Hippocampal formation (tissue), 2 donors: ENCODE measurements at places on chromosomes 3 and 15.

- DNase-seq: no peak
These were observed 56.4 kb downstream of the TRIM69 start for GRCh38 chr15:44792715-44793114.

GRCh38 chr3:129592381-129593131, 13.9 kb downstream of the PLXND1 start:
- no peak for DNase-seq

DNA sequence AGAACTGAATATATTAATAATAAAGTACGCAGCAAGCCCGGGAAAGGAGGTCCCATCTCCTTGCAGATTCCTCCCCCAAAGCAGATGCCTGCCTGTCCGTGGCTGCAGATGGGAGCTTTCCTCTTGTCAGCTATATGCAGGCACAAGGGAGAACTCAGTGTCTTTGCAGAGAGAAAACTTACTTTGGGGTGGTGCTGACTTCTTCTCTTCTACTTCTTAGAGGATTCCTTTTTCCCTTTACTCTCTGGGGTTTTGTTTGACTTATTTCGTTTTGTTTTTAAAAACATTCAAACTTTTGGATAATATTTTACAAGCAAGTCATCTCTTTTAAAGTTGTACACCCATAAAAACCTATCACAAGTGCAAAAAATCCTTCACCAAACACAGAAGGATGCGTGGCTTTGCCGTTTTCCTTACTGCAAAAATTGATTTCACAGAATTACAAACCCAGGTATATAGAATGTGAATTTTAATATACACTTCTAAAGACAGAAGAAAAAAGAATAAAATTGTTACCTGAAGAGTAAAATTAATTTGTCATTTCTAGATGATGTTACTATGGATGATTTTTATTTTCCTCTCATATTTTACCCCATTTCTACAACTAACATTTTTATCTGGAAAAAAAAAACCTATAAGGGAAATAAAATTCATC, 65.3 kb upstream of the IGF1R start:
- DNase-seq: no peak

DNA sequence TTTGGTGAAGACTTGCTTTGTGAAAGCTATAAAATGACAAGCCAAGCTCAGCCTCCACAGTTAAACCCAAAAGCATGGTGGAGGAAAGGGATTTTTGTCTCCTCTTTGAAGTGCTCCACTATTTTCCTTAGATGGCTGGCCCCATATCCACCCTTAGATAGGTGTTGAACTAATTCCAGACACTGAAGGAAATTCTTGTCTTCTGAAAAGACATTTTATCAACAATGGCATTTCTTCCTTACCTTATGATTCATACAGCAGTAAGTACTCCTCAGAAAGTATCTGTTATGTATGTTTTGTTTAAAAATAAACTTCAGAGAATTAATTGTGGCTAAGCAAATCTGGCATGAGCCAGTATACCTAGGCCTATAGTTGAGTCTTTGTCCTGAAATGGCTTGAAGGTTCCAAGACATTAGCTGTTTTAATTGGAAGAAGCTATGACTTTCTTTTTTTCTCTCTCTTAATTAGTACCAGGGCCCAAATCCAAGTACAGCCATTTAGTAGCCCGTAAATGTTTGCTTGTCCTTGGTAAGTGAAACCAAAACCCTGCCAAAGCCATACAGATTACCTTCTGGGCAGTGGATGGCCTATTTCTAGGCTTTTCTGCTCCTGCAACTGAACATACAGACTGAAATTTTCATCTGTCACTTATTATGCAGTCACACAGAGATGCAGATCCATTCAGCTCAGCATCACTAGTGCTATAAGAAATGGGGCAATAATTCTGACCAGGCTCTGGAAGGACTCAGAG, 5.1 kb upstream of the BFSP2 start:
- no peak for DNase-seq

GRCh38 chr15:78209646-78210348, 24.6 kb downstream of the ACSBG1 start:
- no peak for DNase-seq

DNA sequence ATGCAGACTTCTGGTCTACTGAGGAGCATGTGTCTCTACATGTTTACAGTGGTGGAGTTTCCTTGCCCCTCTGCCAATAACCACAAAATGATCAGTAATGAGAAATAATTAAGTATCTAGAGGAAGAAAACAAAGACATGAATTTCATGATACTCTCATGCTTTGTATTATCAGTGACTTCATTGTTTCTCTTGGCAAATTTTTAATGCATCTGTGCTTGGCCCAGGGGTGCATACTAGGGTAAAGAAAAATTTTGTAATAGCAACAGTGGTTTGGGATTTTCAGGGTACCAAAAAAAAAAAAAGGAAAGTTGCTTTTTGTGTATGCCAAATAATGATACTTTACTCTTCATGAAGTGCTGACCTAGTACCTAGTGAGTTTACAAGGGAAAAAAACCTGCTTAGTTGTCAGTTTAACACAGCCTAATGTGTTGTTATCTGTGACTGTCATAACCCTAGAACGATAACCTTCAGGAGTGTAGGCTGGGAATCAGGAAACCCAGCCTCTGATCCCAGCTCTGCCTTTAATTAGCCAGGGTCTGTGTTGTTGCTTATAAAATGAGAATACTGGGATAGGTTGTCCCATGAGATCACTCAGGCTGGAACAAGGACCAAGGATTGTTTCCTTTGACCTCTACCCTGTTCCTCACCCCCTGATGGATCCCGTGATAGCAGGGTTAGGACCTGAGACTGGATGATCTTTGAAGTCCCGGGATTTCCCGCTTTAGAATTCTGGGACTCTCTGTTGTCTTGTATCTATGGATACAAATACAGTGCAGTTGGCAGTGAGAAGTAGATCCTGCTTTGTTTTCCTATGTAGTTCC, 117.5 kb downstream of the CMSS1 start:
- no peak for DNase-seq

GRCh38 chr3:156630081-156630772, 44.2 kb upstream of the TIPARP start:
- no peak for DNase-seq

GRCh38 chr3:158347966-158348365, 223.0 kb upstream of the MLF1 start:
- DNase-seq: no peak

GRCh38 chr15:29070471-29071231, 184.9 kb downstream of the APBA2 start:
- peak; percentile 61 for DNase-seq

DNA sequence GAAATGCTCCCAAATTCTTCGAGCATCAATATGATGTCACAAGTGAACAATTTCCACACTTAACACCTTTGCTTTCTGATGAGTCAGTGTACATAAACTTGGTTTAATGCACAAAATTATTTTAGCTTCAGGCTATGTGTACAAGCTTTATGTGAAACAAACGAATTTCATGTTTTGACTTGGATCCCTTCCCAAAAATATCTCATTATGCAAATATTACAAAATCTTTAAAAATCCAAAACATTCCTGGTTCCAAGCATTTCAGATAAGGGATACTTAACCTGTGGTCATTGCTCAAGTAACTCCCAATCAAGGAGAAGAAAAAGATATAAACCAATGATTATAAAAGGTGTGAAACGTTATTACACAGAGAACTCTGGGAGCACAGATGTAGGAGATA, 25.2 kb downstream of the RAB5A start:
- DNase-seq: no peak
